Stimulated activated CD8-positive, alpha-beta memory T cell treated with anti-CD3 and anti-CD28 coated beads, Interleukin-15, amount 100 ng/mL, for 4 hours (primary cell): ENCODE measurements at places on chromosomes 4 and X.

DNA sequence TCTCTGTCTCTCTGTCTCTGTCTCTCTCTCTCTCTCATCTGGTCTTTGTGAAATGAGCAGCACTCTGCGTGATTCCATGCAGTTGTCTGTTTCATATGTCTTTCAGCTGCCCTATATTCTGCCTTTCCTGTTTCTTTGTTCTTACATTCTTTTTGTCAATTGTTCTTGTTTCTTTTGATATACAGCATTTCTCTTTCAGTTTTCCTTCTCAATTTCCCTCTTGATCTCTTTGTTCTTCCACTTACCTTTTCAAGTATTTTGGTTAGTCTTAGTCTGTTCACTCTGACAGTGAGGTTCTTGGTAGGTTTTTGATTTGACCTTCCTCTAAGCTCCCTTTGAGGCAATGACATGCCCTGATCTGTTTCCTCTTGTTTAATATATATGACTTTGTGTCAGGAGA is 20.4 kb downstream of the ZNF157 start:
- DNase-seq = no peak

GRCh38 chr4:78004270-78004669 is 52.9 kb upstream of the FRAS1 start:
- no peak for DNase-seq

- no peak for DNase-seq
These were observed 220.5 kb downstream of the IDS start for GRCh38 chrX:149284616-149285015.

DNA sequence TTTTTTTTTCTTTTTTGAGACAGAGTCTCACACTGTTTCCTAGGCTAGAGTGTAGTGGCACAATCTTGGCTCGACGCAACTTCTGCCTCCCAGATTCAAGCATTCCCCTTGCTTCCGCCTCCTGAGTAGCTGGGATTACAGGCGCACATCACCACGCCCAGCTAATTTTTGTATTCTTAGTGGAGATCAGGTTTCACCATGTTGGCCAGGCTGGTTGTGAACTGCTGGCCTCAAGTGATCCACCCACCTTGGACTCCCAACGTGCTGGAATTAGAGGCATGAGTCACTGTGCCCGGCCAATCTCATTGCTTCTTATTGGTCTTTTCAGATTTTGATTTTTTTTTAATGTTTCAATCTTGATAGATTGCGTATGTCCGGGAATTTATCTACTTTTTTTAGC is 124.4 kb downstream of the NBDY start:
- no peak for DNase-seq

DNA sequence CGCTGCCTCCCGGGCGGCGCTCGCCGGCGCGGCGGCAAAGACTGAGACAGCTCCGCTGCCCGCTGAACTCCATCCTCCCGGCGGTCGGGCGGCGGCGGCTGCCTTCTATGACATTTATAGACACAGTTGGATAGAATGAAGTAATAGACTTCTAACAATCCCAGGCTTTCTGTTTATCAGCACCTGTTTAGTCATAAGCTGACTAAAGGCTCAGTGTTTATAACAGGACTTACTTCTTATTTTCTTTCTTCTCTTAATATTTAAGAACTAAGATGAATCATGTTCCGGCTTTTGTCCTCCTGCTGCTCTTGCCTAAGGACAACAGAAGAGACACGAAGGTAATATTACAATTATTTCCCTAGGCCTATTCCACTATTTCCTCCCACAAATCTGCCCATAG is 3.9 kb downstream of the ARL13A start:
- no peak for DNase-seq

- no peak for DNase-seq
These were observed 43.6 kb downstream of the WFS1 start for GRCh38 chr4:6313216-6313615.

GRCh38 chr4:186516287-186516686 is 39.1 kb downstream of the MTNR1A start:
- no peak for DNase-seq

DNA sequence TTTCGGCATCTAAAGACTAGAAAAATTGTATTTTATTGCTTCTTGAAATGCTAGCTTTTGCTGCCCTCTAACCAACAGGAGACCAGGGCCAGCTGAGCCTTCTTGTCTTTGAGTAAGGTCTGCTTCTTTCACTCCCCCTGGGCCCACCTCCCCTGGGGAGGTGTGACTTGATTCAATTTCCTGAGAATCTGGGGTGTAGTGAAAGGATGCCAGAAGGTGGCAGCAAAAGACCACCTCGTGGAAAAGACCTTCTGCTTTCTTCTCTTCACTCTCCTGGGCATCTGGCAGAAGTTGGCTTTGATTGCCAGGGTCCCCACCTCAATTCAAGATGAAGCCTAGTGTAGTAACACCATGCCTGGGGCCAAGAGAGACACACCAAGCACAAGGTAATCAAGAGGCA is 96.5 kb upstream of the MAOA start:
- DNase-seq = no peak

GRCh38 chrX:113741744-113742143 is 842.1 kb upstream of the HTR2C start:
- no peak for DNase-seq

DNA sequence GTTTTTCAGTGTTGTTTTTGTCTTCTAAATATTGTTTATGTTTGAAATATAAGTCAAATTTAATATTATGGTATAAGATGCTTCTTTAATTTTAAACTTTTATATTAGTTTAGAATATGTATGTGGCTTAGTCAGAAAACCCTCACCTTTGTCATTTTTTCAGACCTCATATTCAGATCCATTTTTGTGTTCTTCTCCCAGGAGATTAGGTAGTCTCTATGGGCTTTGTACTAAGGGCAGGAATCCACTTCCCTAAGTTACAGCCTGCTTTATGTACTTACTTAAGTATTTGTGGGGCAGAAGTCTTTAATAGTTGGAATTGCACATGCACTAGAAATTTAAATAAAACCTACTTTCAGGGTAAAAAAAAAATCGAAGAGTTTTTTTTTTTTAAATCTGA is 63.5 kb upstream of the TENM3 start:
- no peak for DNase-seq

DNA sequence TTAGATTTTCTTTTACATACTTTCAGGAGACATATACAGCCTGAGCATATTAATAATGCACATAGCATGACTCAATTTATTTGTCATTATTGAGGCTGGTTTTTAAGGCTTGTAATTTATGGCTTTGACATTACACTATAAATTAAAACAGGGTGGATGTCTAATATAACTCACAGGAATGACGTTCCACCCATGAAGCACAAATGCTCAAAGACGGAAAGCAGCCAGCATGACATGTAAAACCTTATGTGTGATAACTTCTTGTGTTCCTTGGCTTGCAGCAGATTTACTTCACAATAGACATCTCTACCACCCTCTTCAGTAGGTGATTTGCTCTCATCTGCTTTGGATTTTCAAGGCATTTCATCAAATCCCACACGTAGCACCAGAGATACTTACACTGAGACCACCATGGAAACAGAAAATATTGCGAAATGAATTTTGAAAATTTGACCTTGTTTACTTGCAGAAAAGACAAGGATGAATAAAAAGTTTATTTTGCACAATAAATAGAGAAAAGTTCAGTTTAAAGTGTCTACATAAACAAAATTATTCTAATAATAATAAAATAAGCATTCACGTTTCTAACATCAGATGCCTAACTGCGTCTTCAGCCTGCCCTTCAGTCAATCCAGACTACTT is 64.7 kb upstream of the BTC start:
- no peak for DNase-seq

- no peak for DNase-seq
These were observed 759.6 kb downstream of the RAB28 start for GRCh38 chr4:12724510-12724909.

- no peak for DNase-seq
These were observed 18.4 kb upstream of the FHDC1 start for GRCh38 chr4:152917543-152918395.

DNA sequence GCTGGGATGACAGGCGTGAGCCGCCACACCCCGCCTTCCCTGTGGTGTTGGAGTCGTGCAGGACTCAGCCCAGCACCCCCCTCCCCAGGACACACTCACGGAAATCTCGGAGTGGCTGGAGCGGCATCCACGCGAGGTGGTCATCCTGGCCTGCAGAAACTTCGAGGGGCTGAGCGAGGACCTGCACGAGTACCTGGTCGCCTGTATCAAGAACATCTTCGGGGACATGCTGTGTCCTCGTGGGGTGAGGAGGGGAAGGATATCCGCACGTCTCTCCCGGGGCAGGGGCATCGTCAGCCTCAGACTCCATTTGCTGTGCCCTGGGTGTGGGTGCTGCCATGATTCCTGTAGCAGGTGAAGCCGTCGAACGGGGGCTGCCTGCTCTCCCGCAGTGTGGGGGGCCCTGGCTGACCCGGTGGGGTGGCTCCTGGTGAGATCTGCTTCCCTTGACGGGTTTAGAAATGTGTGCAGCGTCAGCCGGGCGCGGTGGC is 10.3 kb downstream of the PLCXD1 start:
- no peak for DNase-seq

DNA sequence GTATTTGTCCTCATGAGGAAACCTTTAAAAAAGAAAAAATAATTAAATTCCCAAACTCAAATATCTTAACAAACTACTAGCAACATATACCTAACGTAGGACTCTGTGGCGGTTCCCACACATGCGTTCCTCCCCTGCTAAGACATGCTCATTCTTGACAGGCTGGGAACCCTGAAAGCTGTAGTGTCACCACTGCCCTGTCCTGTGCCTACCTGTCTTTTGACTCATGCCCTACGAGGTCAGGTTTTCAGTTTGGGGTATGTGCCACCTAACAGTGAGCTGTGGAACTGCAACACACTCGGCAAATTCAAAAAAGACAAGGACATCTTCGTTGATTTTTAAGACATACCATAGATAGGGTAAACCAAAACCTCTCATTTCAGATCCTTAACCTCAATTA is 17.8 kb downstream of the IDS start:
- no peak for DNase-seq

- no peak for DNase-seq
These were observed 51.1 kb upstream of the PPP2R3B start for GRCh38 chrX:437661-438390.

DNA sequence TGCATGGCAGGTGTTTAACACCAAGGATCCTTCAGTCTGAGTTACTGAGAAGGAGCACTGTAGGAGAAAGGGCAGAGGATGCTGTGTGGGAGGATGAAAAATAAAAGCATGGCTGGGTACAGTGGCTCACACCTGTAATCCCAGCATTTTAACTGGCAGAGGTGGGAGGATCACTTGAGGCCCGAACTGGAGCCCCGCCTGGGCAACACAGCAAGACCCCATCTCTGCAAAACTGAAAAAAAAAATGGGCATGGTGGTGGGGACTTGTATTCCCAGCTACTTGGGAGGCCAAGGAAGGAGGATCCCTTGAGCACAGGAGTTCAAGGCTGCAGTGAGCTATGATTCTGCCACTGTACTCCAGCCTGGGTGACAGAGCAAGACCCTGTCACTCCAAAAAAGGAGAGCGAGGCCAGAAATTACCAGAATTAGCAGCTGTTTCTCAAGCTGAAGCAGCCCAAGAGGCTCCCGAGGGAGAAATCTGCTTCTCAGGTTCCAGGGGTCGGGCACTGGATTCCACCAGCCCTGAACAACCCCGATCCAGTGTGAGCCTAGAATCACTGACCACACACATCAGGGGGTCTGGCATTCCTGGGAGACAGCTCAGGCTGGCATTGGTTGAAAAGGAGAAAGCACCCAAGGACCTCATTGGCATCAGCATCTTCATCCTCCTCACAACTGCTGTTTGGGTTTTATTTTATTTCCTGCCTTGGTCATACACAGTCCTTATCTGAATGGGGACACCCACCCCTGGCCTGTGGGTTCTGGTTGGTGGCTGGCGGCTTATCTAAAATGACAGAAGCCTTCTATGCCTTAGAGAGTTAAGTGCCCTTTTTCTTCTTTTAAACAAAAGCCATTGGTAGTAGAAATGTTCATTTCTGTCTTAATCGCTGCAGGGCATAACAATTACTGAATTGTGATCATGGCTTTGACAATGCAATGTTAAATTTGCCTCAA is 66.3 kb upstream of the TRIM2 start:
- no peak for DNase-seq

GRCh38 chr4:75513526-75514130 is 575 bp downstream of the RCHY1 start:
- no peak for DNase-seq

DNA sequence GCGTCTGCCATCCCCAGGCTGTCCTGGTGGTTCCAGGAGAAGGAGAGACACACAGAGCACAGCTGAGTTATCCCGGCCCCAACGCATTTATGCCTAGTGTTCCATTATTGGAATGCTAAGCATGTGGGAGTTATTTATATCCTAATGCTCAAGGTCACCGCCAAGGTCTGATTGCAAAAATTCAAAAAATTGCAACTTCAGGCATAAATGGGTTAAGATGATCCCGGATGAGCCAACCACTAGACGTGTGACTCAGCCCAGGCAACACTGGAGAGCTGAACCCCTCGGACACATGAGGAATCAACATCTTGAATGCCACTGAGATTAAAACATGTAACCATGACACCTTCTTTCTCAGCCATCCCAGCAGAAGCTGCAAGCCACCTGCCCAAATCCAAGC is 3.8 kb upstream of the ZCCHC4 start:
- no peak for DNase-seq

GRCh38 chrX:2261831-2262667 is 238.7 kb downstream of the DHRSX start:
- DNase-seq = no peak

DNA sequence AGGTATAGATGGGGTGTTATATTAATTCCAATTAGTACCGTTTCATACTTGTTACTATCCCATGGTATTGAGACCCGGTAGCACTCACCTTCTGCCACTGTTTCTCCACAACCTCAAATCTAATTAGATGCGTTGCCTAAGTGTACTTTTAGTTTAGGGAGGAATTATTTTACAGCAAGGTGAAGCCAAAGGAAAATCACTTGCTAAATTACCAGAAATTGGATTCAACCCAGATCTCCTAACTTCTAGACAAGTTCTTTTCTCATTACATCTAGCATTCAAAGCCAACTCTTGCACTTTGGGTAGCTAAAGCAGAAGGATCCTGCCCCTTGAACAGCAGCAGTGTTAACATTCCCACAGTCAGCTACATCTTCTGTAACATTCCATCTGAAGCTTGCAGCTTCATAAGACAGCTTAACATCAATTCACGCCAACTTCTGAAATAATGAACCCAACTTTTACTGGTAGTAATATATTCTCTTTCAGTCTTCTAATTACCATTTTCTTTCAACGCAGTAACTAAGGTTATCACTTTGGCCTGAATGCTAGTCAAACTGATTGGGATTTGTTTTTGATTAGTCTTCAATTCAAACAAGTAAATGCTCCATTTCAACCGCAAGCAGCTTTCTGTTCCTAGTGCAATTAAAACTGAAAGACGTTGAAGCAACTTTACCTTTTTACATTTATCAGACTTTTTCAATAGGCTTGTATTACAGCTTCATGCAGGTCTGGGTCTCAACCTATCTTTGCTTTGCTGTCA is 934 bp upstream of the SEC31A start:
- no peak for DNase-seq

GRCh38 chrX:153922932-153923857 is 2.9 kb downstream of the ARHGAP4 start:
- DNase-seq = no peak

DNA sequence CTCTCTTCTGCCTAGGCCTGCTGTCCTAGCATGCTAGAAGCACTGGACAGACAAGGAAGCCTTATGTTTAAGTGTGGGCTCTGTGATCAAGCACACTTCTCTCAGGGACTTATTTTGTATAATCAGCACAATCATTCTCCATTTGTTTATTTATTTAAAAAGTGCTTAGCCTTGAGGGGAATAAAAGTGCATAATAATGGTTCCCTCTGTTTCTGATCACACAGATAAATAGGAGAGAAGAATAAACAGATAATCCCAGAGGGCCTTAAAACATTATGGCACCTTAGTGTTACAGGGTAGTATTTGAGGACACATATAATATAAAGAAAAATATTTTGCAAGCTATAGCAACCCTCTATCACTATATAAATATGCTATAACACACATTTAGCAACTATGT is 146.5 kb downstream of the UNC5C start:
- no peak for DNase-seq
